ENCODE measurements at places on chromosomes 6 and 20. TPM values are rescaled to one million over a fixed set of nuclear protein-coding genes. Genes with fewer than 3 reads are reported as not detected.

The UBD gene
- 0.53 TPM for total RNA-seq

The HBS1L gene
- total RNA-seq, result 35.8 TPM

The NDUFAF4 gene
- 54.9 TPM for total RNA-seq

The AVP gene
- not detected for total RNA-seq

The VGLL2 gene
- not detected for total RNA-seq

The CRYBG1 gene
- total RNA-seq, result 0.40 TPM

The SOX18 gene
- total RNA-seq, result 1.4 TPM

The FGD2 gene
- total RNA-seq, result not detected

The ZC2HC1B gene
- total RNA-seq, result not detected

The CCN6 gene
- total RNA-seq, result not detected

The OOEP gene
- total RNA-seq, result not detected

The SSTR4 gene
- 0.17 TPM for total RNA-seq

The HLA-F gene
- 2.5 TPM for total RNA-seq

The RIPPLY2 gene
- total RNA-seq, result not detected

The MMP24 gene
- total RNA-seq, result 26.3 TPM

The DLK2 gene
- total RNA-seq, result 7.8 TPM

The ETV7 gene
- not detected for total RNA-seq

The RPP40 gene
- 23.7 TPM for total RNA-seq

The GABRR1 gene
- not detected for total RNA-seq

The DST gene
- 59.9 TPM for total RNA-seq

The ULBP3 gene
- 3.4 TPM for total RNA-seq

The RIN2 gene
- total RNA-seq, result 27.9 TPM

The TNFRSF21 gene
- total RNA-seq, result 17.7 TPM

The EMILIN3 gene
- 0.47 TPM for total RNA-seq

The OPRM1 gene
- total RNA-seq, result not detected

The HLA-DMA gene
- 3.4 TPM for total RNA-seq

The ROS1 gene
- 0.14 TPM for total RNA-seq

The GRM1 gene
- not detected for total RNA-seq

The SEL1L2 gene
- not detected for total RNA-seq

The HLA-DRB5 gene
- total RNA-seq, result not detected

The FAM217A gene
- total RNA-seq, result not detected

The ARHGAP40 gene
- total RNA-seq, result not detected

The PRL gene
- total RNA-seq, result not detected

The DNAH8 gene
- total RNA-seq, result not detected

The RSPO4 gene
- total RNA-seq, result not detected

The PLAGL2 gene
- total RNA-seq, result 12.0 TPM

The ANKRD66 gene
- not detected for total RNA-seq

The JPH2 gene
- total RNA-seq, result 3.1 TPM

The GLP1R gene
- total RNA-seq, result not detected

The DNAAF9 gene
- total RNA-seq, result 5.5 TPM

The MOCS1 gene
- total RNA-seq, result 2.0 TPM

The BTBD3 gene
- total RNA-seq, result 12.2 TPM

The DEFB124 gene
- total RNA-seq, result not detected

The IL17F gene
- total RNA-seq, result not detected

The C6orf163 gene
- total RNA-seq, result 0.44 TPM

The TGM3 gene
- total RNA-seq, result not detected
